ENCODE measurements at places on chromosomes 5 and 9.

GRCh38 chr5:141640698-141641097 is 3.9 kb downstream of the RELL2 start:
- DNase-seq: no peak

GRCh38 chr9:68627594-68627993 is 77.4 kb upstream of the PIP5K1B start:
- no peak for DNase-seq

- peak; percentile 51 for DNase-seq
Measured at GRCh38 chr9:20884985-20885593, 146.4 kb downstream of the HACD4 start.

DNA sequence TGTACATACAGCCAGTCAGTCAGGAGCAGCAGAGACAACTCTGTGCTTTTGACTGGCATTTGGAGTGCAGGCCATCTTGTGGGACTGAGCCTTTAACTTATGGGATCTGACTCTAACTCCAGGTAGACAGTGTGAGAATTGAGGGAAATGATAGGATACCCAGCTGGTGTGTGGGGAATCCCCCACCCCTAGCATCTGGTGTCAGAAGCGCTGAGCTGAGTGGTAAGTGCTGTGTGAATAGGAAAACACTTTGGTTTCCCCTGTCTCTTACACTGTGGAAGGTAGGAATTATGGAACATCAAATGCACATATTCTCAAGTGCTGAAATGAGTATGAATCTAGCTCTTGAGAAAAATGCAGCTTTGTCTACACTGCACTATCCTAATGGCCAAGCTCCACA is 43.9 kb downstream of the CCDC125 start:
- no peak for DNase-seq

DNA sequence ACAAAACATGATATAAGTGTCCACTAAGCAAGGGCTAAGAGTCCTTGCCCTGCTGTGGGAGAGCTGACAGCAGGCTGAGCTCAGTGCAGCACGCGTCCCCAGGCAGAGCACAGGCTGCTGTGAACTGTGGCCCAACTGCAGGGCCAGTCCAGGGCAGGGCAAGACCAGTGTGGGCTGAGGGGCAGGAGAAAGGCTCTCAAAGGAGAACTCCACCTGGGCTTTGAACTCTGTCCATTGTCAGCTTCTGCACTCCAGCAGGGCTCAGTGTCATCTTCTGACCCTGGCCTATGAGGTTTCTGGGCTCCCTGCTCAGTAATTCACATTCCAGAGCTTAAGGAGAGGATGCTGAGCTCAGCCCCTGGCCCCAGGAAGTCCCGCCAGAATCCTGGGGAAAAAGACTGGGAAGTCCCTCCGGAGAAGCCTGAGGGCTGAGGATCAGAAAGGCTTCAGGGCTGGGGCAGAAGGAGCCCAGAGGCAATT is 37.4 kb downstream of the LHFPL2 start:
- DNase-seq: no peak

DNA sequence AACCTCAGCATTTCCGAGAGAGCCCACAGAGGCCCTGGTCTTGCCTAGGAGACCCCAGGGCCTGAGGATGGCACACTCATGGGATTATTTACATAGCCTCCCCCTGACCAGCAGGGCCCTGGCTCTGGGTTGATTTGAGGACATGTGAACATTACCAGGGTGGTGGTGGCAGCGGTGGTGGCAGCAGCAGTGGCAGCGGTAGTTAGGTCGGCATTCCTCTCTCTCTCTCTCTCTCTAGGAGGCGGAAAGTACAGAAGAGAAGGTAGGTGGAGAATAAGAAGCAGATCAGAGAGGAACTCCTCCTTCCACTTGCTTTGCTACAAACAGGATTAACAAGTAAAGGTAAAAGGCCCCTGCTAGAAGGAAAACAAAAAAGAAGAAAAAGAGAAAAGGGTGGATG is 39.3 kb downstream of the B4GALT1 start:
- no peak for DNase-seq

DNA sequence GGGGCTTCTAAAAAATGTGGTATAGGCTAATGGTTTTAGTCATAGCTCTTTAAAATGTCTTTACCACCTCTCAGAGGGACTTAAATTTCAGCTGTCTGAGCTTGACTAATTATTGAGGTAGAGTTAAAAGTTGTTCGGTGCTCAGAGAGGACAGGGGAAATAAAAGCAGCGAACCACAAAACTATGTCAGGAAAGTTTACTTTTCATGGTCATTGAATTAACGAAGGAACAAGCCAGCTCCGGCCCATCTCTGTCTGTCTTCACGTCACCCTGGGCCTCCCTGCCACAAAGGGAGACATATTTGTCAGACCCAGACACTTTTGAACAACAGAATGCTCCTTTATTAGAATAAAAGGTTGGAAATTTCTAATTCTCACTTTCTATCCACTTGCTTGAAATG is 98.8 kb upstream of the EFNA5 start:
- DNase-seq: no peak

DNA sequence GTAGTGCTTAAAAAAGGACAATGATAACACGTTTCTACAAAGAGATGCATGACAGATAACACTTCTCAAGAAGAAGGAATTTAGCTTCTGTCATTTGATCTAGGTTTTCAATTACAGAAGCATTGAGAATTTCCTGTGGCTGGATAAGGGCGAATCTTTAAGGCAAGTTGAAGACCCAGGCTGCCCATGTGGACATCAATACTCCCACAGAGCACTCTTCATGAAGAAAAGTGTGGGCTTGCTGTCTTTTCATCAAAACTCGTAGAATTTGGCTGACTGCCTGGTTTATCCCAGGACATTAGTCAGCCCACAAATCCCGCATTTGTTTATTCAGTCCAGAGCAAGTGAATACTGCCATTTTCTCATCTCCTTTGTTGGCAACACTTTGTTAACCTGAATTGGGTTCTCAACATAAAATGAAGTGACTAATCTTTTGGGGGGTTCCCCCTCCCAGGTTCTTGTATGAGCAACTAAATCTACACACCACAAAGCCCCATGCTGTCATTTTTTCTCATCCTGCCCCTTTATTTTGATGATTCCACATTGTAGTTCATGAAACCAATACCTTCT is 43.4 kb upstream of the CDKN2B start:
- DNase-seq: peak; percentile 30
